ENCODE measurements at places on chromosomes 11 and 22.

- no peak for DNase-seq
These were observed 125.2 kb upstream of the SPON1 start for GRCh38 chr11:13837286-13837685.

- no peak for DNase-seq
These were observed 67.2 kb downstream of the PRCP start for GRCh38 chr11:82832983-82833382.

- DNase-seq = no peak
These were observed 17.2 kb downstream of the KIAA1671 start for GRCh38 chr22:24969560-24970301.

GRCh38 chr11:36438126-36438525, 71.9 kb downstream of the TRAF6 start:
- DNase-seq = no peak

GRCh38 chr22:27205492-27206373, 548.3 kb downstream of the MIAT start:
- no peak for DNase-seq

GRCh38 chr11:69409812-69410645, 71.4 kb upstream of the LINC01488 start:
- no peak for DNase-seq

DNA sequence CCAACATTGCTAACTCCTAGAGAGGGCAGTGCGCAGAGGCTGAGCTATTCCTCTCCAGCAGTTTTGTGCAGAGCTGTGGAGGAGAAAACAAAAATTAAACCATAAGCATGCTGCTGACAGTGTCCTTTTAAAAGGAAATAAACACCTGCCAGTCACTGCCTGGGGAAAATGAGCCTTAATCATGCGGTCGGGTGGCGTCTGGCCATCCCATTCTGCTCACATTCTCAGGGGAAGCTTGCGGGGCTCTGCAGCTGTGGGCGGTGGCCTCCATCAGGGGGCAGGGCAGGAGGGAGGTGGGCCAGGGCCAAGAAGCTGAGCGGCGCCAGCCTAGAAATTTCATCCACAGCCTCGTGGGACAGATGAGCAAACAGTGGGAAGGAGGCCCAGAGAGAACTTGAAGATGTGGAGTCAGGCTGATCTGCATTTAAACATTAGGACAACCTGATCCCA, 71.0 kb upstream of the TP53I11 start:
- peak; percentile 69 for DNase-seq

DNA sequence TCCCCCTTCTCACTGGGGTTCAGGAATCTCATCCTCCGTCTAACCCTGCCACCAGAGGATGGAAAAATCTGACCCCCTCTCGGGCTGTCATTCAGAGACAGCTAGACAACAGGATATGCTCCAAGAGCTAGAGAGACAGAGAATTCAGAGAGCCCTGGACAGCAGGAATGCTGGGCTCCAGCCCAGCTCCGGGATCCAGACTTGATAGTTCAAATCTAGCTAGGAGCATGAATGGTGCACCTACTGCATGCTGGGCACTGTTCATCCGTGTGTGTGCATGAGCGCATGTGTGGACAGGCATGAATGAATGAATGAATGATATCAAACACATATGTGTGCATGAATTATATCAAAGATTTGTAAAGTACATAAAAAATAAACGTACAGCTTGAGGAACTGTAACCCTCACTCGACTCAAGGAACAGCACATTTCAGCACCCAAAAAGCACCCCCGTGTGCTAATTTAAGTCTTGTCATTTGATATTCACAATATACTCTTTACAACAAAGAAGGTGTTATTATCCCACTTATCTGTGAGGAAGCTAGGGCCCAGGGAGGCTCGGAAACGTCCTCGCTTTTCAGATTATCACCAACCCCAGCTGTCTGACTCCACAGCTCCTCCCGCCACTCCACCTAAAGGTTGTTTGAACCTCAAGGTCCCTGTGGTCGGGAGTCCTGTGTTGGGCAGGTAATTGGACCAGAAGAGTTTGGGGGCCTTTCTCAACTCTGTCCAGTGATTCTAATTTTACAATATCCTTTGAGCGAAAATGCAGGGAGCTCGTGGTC, 640 bp upstream of the VSIG10L2 start:
- DNase-seq = peak; percentile 6

DNA sequence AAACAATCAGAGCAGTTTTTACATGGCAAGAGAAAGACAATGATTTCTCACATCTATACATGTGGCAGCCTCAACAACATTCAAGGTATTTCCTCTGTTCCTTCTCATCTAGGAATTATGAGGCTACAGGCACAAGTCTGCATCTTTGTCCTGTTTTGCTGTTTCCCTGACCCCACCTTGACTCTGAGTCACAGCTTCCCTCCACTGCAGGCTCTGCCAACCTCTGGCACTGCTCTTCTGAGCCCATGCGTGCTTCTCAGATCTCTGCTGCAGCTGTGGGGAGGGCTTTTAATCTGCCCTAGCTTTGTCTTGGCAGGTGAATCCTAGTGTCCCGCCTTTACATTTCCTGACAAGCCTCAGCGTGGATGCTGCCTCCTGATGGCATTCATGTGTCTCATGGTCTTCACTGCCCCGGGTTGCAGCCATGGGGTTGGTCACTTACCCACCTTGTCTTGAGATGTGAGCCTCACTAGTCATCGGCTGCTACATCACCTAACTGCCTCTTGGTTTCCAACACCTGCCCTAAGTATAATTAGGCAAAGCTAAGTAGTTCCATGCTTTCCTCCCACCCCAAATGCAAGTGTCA, 578.5 kb downstream of the TBC1D22A start:
- DNase-seq = no peak

GRCh38 chr22:46068181-46068592, 82.1 kb upstream of the PPARA start:
- no peak for DNase-seq

- no peak for DNase-seq
These were observed 30.4 kb downstream of the TOLLIP start for GRCh38 chr11:1278766-1279673.

GRCh38 chr11:17700991-17701390, 18.4 kb upstream of the MYOD1 start:
- no peak for DNase-seq

- DNase-seq = no peak
These were observed 99.8 kb downstream of the PKNOX2 start for GRCh38 chr11:125264100-125265022.

- no peak for DNase-seq
These were observed 253.3 kb downstream of the KIRREL3 start for GRCh38 chr11:126747315-126747714.

GRCh38 chr22:48506506-48507145, 1321.0 kb downstream of the BRD1 start:
- no peak for DNase-seq

DNA sequence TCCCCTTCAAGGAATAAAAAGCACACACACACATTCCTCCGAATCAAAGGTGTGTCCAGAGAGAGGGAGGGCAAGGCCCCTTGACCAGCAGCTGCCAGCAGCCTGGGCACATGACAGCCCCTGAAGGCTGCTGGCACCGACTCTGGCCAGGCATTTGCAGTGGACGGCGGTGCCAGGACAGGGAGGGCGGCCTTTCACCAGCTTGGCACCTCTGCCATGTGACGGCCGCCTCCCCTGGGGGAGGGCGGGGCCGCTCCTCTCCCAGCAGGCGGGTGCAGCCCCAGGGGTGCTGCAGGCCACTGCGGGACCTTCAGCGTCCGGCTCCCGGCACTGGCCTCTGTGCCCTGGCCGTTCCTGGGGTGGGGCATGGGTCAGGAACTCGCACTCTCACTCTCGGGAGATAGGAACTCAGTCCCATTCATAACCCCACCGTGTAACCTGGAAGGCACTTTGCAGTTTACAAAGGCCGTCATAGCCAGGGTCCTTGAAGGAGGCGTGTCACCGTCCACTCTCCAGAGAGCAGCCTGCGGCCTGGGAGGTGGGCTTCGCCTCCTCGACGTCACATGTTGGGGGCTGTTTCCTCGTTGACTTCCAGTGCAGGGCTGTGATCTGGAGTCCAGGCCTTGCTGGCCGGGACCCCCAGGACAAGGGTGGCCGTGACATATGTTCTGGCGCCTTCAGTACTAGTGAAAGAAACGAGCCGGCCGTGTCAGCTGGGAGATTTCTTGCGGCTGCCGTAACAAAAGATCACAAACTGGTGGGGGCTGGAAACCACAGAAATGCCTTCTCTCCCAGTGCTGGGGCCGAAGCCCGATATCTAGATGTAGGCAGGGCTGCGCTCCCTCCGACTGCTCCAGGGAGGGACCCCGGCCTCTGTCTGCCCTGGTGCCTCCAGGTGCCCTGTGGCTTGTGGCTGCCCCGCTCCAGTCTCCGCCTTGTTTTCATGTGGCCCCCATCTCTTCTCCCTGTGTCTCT, 39.9 kb upstream of the SMIM38 start:
- no peak for DNase-seq

GRCh38 chr11:13338427-13339069, 61.0 kb downstream of the BMAL1 start:
- no peak for DNase-seq

GRCh38 chr11:61762223-61762615, 9.8 kb downstream of the MYRF start:
- no peak for DNase-seq

GRCh38 chr11:7165911-7166310, 77.1 kb downstream of the RBMXL2 start:
- no peak for DNase-seq

DNA sequence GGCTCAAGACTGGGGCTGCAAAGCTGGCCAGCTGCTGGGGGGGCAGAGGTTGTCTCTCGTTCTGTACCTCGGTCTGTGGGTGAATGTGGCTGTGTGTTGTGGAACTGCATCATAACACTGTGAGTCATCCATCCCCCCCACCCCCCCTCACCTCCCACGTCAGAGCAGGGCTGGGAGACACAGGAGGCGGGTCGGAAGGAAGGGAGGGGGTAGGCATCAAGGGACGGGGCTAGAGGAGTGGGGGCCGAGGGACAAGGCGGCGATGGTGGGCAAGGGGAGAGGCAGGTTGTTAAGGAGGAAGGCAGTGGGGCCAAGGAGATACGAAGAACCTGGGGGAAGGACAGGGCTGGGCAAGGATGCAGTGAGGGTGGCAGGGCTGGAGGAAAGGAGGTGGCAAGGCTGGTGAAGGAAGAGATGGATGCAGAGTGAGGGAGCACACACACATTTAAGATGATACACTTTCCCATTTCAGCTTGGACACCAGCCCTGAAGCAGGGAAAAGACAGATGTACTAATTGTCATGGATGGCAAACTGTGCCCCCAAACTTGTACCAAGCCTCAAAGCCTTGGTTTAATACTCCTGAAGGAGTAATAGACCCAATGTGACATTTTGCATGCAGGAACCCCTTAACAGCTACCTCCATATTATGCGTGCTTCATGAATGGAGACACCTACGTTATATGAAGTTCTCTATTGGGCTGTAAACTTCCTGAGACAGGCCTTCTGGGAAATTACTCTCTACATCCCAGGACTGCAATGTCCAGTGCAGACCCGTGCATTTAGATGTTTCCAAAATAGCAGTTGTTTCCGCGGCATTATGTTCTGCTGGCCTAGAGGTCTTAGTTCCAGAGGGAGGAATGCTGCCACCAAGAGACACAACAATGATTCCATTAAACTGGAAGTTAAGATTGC, at the start of gene YPEL4:
Gene YPEL4 (minus strand): TSS at position 87 of the 913 bp plus-strand sequence. CDS start 2,805 bp downstream, outside the sequence.
- DNase-seq = peak; percentile 69

DNA sequence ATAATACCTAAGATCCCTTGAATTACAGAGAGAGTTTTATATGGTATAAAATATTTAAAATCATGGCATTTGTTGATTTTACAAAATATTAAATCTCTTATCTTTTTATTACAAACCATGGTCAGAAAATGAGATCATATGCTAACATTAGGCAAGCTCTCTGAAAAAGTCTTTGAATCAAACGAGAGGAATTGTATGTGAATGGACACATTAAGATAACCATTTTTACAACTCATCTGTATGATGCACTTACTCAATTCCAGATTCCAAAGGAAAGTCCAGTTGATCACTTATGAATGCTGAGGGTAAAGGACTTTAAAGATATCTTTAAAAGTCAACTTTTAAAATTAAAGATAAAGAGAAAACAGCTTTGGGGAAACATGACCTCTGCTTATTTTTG, 83.5 kb upstream of the LUZP2 start:
- DNase-seq = no peak

GRCh38 chr11:120710354-120711131, 199.0 kb downstream of the GRIK4 start:
- peak; percentile 69 for DNase-seq

GRCh38 chr11:16793511-16793910, 55.1 kb downstream of the C11orf58 start:
- DNase-seq = no peak

GRCh38 chr22:34800260-34800980, 265.5 kb upstream of the ISX start:
- DNase-seq = no peak

GRCh38 chr11:2420502-2421225, 20.1 kb downstream of the TSSC4 start:
- DNase-seq = peak; percentile 77

DNA sequence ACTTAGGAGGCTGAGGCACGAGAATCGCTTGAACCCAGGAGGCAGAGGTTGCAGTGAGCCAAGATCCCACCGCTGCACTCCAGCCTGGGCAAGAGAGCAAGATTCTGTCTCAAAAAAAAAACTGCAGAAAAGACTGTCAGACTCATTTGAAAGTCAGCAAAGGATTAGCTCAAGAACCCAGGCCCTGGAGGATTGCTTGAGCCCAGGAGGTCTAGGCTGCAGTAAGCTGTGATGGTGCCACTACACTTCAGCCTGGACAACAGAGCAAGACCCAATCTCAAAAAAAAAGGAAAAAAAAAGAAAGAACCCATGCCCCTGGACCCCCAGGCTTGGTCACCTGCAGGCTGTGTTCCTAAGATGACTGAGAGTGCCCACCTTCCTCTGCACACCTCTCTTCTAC, 16.2 kb downstream of the LIF start:
- DNase-seq = no peak

- DNase-seq = no peak
These were observed 146.7 kb upstream of the CNTN5 start for GRCh38 chr11:98874050-98874449.

GRCh38 chr11:77287615-77288273, 13.7 kb downstream of the GDPD4 start:
- DNase-seq = no peak

DNA sequence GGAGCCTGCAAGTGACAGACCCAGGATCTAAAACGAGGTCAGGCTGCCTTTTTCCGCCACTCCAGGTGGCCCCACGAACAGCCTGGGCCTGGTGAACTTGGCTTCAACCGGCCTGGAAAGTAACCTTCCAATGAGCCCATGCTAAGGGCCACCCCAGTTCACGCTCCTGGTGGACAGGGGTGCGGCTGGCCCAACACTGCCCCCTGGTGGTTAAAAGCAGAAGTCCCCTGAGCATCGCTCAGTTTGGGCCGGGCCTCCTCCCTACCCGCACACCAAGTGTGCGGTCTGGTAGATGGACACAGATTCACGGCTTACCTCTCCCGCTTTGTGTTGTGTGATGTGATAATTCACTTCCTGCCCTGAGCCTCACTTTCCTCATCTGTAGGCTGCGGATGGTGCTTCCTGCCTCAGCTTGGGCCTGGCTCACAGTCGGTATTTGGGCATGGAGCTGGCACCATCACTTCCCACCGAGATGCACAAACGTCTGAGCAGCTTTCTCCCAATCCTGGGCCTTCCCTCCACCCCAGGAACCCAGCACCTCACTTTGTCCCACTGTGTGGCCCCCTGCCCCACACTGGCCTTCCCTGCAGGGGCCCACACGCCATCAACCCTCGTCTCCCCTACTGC, 13.7 kb upstream of the SEC14L3 start:
- DNase-seq = peak; percentile 32

- DNase-seq = no peak
These were observed 8.5 kb downstream of the ABCC8 start for GRCh38 chr11:17468122-17468521.
